Memory B cell (primary cell): ENCODE measurements at places on chromosomes 5 and 9.
A peak's percentile ranks its signal among the peaks of the same experiment; 100 is the strongest.

DNA sequence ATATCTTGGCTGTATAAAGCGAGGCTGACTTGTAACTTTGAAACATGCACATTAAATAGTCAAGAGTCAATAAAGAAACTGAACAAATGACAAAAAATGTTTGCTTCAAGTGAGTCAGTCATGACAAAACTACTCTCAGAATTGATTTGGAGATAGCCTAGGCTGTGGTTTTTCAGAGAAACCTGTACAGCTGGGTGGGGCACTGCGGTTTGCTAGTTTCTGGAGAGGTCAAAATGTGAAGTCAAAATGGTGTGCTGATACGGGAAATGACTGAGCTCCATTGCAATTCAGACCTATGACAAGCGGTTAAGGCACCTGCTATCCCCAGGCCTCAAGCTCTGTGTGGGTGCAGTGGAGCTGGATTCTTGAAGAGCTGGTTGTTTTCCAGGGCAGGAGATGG is 10.3 kb upstream of the CD180 start:
- DNase-seq: peak; percentile 62

GRCh38 chr9:133460405-133461175 is 812 bp downstream of the CACFD1 start:
- DNase-seq: no peak

- DNase-seq: no peak
These were observed 841 bp downstream of the GRK6 start for GRCh38 chr5:177427211-177427822.

DNA sequence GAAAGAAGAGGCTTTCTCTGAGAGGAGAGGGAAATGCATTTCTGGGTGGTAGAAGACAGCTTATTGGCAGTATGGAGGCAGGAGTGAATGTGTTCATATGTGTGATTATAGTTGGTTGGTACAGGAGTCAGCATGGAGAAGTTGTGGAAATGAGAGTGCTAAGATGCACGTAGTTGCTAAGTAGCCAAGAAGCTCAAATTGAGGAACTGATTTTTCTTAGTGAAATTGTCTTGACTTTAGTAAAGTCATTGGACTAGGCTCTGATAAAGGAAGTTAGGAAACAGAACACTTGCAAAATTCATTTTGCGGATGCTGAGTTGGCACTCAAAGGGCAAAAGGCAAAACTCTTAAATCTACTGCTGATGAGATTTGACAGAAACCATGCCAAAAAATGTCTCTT is 158.9 kb upstream of the VCAN start:
- DNase-seq: no peak

DNA sequence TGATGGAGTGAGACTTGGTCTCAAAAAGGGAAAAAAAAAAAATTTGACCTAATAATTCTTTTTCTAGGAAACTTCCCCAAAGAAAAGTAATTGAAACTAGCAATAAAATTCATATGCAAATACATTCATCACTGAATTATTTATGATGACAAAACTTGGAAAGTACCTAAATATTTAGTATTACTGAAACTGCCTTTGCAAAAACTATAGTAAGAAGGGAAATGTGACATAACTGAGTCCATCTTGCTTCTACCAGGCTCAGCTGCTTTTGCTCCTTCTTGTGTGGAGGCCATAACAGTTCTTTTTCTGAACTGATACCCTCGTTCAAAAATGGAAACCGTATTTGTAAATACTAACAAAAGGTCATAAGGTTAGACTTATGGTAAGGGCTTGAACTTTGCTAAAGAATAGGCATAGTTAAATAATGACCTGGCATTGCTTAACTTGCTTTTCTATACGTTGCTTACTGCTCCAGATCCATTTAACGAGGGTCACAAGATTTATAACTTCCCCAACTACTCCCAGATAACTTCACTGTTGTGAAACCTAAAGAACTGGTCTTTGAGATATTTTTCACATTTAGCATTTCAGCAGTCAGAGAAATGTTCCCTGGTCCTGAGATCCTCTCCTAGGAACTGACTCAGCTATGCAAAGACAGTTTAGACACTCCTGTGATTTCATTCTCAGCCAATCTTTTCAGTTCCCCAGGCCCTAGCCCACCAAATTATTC is 68.4 kb downstream of the CFAP95 start:
- DNase-seq: no peak

GRCh38 chr5:100472091-100472490 is 63.1 kb upstream of the FAM174A start:
- no peak for DNase-seq

DNA sequence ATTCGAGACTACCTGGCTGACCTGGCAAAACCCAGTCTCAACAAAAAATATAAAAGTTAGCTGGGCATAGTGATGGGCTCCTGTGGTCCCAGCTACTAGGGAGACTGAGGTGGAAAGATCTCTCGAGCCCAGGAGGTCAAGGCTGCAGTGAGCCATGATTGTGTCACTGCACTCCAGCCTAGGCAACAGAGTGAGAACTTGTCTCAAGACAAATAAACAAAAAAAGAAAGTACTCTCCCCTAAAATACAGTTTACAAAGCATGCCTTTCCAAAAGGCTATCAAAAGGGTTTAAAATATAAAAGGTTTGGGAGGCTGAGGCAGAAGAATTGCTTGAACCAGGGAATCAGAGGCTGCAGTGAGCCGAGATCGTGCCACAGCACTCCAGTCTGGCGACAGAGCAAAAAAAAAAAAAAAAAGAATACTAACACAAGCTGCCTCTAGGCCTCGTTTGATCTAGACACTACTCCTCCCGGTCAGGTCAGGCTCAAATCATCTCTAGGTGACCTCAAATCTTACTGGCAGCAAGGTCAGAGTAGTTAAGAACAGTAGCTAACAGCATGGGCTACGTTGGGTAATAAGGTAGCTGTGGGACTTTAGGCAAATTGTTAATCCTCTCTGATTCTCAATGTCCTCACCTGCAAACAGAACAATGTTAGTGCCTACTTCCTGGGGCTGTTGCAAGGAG is 9.3 kb downstream of the NAIF1 start:
- no peak for DNase-seq

- DNase-seq: no peak
These were observed 73.2 kb upstream of the SH3PXD2B start for GRCh38 chr5:172527559-172527958.

- DNase-seq: no peak
These were observed 38.5 kb downstream of the VPS13A start for GRCh38 chr9:77215874-77216273.

DNA sequence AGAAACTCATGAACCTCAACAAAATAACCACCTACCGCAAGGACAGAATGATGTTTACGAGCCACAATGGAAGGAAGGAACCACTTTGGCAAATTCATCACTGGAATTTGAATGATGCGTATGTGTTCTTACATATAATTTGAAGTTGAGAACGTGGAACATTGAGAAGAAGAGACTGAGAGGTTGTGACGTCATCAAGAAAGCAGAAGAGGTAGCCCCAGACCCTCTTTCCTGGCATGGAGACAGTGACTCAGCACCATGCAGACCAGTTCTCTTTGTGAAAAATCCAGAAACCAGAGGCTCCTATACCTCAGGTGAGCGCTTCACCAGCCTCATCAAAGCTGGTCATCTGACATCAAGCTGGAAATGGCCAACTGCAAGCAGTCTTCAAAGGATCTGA is 124.5 kb downstream of the PDZD2 start:
- DNase-seq: no peak

GRCh38 chr5:34684281-34684979 is 28.3 kb downstream of the RAI14 start:
- no peak for DNase-seq

GRCh38 chr9:83491413-83491812 is 46.8 kb downstream of the FRMD3 start:
- no peak for DNase-seq

GRCh38 chr9:69023650-69024049 is 9.7 kb upstream of the PRKACG start:
- DNase-seq: no peak

- no peak for DNase-seq
These were observed 72.5 kb downstream of the LHX2 start for GRCh38 chr9:124084087-124084486.

DNA sequence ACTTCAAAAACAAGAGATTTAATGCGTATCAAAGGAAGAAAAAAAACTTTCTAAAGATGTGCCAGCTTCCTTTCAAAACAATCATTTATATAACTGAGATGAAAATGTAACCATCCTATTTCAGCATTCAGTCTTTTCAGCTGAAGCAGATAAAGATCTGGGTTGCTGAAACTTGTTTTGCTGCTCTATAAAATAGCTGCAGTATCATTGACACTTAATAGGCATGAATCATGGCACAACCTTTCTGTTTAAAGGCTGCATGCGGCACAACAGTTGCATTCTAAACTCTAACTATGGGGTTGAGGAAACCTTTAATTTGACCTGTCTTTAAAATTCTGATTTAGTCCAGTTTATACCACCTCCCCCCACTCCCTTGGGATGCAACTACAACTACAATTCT is 196.7 kb downstream of the MPDZ start:
- DNase-seq: no peak

GRCh38 chr5:159877894-159878448 is 38.3 kb upstream of the ADRA1B start:
- DNase-seq: no peak

DNA sequence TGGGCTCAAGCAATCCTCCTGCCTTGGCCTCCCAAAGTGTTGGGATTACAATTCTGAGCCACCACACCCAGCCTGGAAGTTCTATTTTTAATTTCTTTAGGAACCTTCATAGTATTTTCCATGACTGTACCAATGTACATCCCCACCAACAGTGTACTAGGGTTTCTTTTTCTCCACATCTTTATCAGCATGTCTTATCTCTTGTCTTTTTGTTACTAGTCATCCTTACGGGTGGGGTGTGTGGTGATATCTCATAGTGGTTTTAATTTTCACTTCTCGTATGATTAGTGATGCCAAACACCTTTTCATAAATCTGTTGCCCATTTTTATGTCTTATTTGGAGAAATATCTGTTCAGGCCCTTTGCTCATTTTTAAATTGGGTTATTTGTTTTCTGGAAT is 123.0 kb upstream of the MEF2C start:
- DNase-seq: no peak

DNA sequence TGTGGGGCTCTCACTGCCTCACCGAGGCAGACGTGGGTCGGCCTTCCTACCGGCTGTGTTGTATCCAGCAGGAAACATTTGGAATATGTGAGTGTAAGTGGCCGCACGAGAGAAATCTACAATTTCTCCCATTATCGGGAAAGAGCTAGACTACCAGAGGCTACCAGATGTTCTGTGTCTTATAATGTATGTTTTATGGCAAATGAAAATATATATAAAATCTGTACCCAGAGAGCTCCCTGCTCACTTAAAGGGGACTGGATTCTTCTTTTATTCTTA is 69.5 kb upstream of the PITX1 start:
- no peak for DNase-seq

DNA sequence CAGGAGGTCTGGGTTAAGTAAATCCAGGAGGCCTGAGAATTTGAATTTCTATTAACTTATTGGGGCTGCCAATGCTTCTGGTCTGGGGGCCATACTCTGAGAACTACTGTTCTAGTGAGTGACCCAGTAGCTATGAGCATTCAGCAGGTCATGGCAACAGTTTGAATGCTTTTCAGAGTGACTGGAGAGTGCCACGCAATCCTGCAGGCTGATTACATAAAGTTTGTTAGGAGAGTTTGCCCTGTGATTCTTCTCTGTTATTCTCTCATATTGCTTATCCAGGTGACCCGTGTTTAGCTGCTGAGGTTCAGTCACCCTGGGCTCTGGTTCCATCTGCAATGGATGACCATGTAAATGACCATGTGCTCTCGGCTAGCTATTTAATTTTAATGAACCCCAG is 22.2 kb upstream of the TMED7 start:
- DNase-seq: no peak

DNA sequence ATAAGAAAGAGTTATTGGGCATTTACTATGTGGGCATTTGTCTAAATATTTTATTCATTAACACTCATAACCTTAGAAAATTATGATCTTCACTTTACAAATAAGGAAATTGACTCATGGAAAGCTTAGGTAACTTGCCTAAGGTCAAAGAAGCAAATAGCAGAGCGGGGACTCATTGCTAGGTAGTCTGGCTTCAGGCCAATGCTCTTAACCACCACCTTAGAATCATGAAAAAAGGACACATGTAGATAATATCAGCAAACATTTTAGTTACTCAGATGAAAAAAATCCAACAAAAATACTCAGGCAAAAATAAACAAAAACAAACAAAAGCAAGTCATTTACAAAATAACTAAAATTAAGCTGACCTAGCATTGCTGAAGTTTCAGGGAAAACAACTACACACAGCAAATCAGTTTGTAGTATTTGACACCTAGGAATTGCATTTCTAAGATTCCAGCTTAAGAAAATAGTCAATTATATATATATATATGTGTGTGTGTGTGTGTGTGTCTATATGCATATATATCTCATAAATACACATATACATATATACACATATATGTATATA is 166.0 kb downstream of the HMHB1 start:
- no peak for DNase-seq

GRCh38 chr9:74036549-74037231 is 460.4 kb upstream of the RORB start:
- no peak for DNase-seq

GRCh38 chr5:172691886-172692285 is 50.8 kb downstream of the NEURL1B start:
- no peak for DNase-seq

DNA sequence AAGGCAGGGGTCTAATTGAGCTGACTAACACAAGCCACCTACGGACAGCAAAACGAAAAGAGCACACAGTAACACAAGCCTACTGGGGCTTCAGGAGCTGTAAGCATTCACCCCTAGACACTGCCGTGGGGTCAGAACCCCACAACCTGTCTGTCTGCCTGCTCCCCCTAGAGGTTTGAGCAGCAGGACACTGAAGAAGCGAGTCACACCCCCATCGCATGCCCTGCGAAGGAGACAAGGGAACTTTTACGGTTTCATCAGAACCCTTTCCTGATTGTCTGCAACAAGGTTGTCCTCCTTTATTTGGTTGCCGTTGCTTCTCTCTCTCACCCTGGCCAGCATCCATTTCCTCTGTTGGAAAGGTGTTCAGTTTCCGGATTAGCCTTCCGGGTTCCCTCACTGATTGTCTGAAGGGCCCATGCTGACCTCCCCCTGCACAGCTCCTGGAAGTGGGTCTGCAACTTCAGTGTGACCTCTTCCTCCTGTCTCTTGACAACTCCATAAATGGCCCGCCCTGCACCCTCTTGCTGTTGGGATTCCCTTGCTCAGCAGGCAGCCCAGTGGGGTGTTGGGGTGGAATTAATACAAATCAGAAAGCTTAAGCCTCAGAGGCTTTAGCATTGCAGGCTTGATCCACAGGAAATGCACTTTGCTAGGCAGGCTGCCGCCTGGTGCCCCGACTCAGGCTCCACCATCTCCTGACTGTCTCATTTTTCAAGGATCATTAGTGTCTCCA is 258.9 kb upstream of the TLE4 start:
- DNase-seq: no peak
